ENCODE measurements at places on chromosomes 12 and 14. TPM values are rescaled to one million over a fixed set of nuclear protein-coding genes. Genes with fewer than 3 reads are reported as not detected.

AJUBA gene
- total RNA-seq = 27.5 TPM

TOMM20L gene
- not detected for total RNA-seq

DNA sequence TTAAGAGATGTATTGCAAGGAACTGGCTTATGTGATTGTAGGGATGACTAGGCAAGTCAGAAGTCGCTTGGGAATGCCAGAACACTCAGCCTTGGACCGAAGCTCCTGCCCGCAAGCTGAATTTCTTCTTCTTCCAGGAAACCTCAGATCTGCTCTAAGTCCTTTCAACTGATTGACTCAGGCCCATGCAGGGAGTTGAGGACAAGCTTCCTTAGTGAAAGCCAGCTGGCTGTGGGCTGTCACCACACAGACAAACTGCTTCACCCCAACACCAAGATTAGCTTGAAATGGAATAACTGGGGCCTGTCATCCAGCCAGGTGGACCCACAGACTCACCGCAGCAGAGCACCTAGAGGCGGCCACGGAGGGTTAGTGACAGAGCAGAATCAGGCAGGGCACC lies 24.7 kb downstream of the BDKRB2 start:
- no peak for DNase-seq

DNA sequence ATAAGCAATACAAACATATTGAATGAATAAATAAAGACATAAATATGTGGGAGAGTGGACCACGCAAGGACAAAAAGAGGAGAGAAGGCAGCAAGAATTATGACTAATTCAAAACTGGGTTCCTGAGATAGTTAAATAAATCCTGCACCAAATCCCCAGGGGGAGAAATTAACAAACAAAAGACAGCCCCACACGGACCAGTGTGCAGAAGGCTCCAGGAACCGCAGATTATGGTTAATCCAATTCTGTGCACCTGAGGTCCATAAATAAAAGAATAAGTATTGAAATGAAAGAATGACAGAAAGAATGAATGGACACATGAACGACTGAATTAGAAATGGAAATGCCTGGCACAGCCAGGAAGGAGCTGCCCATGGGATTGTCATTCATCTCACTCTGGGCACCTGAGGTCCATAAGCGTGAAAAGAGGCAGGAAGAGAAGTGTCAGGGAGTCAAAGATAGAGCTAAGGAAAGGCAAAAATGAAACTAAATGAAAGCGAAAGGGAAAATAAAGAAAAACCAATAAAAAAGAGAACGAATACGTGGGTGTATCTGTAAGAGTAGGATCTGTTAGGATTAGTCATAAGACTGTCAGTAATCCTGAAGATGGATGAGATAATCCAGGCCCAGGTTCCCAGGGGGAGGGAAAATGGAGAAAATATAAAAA lies 23.3 kb downstream of the MEG3 start:
- DNase-seq = no peak

DNA sequence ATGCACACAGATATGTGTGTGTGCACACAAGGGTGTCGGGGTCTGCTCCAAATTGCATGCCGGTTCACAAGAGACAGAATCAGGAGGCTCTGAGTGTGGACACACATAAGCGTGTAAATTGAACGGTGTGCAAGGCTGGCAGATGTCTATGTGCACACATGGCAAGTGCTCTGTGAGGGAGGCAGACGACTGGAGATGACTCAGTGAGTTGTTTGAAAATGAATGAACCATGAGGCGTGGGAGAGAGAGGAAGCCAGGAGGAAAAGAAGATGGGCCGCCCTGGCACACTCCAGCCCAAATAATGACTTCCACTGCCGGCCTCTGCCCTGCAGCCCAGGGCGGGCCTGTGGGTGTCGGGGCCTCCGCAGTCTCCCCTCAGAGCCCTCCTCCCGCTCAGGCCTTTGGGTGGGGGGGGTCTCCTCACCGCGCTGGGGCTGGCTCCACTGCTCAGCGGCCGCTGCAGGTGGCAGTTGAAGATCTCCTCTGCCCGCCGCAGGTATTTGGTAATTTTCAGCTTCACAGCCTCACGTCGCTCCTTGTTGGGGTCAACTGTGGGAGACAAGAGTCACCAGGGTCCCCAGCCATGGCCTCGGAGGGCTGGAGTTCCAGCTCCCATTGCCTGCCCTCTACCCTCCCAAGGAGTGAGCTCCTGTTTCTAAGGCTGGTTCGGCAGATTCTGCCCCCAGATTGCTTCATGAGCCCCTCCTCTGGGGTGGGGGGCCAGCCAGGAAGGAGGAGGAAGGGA lies 3.5 kb downstream of the RPS6KL1 start:
- no peak for DNase-seq

LRRC10 gene
- total RNA-seq = not detected

GRCh38 chr12:66047411-66048021 lies 83.0 kb downstream of the LLPH start:
- DNase-seq = no peak

KITLG gene
- total RNA-seq = 5.8 TPM

DNA sequence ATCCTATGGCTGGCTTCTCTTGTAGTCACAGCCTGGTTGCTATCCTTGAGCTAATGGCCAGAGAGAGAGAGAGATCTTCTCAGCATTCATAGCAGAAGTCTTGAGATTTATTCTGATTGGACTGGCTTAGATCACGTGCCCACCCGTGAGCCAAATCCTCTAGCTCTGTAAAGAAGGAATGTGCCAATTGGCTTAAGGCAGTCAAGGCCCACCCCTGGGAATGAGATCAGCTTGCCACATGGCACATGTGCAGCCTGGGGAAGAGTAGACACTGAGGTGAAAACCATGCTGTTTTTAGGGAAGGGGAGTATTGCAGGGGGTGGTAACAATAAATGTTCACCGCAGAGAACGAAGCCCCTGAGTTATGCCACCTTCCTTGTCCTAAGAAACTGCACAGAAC lies 36.3 kb downstream of the PLEKHG7 start:
- DNase-seq = no peak

NID2 gene
- 5.1 TPM for total RNA-seq

- no peak for DNase-seq
Measured at GRCh38 chr12:92155733-92156132, 10.1 kb upstream of the BTG1 start.

DNA sequence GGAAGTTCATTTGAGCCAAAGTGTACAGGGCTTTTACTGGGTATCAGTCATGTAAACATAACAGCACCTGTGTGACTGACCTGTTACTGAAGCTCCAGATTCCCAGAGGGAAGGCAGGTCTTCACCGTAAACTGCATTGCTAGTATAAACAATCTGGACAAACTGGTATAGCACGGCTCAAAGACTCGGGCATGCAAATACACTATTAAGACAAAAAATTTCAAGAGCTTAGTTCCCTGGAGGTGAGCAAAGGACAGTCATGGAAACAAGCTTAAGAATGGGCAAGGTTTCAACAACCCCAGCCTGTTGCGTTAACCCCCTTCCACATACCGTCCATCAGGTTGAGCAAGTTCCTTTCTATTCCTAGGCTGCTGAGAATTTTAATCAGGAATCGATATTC lies 9.4 kb downstream of the PARP11 start:
- DNase-seq = no peak

GRCh38 chr12:15757553-15758255 lies 31.5 kb downstream of the EPS8 start:
- no peak for DNase-seq

INHBC gene
- not detected for total RNA-seq

RPGRIP1 gene
- 0.11 TPM for total RNA-seq

MYO1A gene
- total RNA-seq = 0.24 TPM

DNA sequence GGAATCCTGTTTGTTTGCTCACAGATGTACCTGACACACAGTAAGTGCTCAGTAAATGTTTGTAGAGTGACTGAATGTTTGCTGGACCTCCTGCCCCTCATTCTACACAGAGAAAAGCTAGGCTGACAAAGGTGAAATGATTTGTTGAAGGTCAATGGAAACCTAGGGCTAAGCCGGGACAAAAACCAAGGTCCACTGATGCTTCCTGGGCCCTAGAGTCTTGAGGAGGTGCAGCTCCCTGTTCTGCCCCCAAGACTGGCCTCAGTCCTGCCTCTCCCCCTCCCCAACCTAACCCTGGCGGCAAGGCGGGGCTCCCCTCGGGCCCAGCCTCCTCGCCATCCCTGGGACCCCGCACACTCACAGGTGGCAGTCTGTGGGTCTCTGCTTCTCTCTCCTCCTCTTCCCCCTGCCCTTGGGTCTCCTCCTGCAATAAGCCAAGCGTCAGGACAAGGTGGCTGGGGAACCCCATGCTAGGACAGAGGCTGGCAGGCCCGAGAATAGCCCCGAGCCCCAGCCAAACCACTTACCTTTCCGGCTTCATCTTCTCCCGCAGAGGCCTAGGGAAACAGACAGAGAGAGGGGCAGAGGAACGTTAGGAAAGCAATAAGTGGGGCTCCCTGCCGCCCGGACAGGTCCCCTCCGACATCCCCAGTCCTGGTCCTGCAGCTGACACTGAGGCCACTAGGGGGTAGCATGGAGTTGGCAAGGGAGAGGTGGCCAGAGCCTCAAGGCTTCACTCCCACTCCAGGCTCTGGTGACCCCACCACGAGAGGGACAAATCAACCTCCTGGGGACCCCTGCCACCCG lies 9.3 kb downstream of the PGF start:
- peak; percentile 98 for DNase-seq

PHETA1 gene
- 10.1 TPM for total RNA-seq

AQP6 gene
- not detected for total RNA-seq

GRCh38 chr14:33432407-33433023 lies 493.8 kb downstream of the NPAS3 start:
- DNase-seq = no peak

GRCh38 chr14:105856676-105857219 lies 330.4 kb downstream of the TMEM121 start:
- no peak for DNase-seq

RPAP3 gene
- 28.9 TPM for total RNA-seq

GRCh38 chr14:95514131-95515079 lies 2.0 kb downstream of the SYNE3 start:
- peak; percentile 82 for DNase-seq

GRCh38 chr14:99924379-99924778 lies 131.2 kb downstream of the EML1 start:
- DNase-seq = no peak

DNA sequence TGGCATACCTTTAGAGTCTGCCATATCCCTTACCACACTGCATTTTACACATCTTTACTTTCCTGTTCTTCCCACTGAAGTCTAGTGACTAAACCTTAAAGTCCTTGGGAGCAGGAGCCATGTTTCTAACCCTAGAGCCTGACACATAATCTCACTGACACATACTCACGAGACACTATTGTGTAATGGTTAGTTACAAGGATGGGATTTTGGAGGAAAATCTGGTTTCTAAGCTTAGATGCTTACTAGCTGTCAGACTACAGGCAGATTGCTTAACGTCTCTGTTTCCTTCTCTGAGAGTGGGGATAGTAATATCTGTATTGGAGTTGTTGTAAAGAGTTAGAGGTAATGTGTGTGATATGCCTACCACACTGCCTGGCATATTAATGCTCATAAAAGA lies 6.2 kb upstream of the DYRK4 start:
- DNase-seq = no peak

GRCh38 chr14:89276424-89276975 lies 140.5 kb downstream of the FOXN3 start:
- DNase-seq = no peak

KRT85 gene
- not detected for total RNA-seq

P2RX2 gene
- 0.15 TPM for total RNA-seq

GPR162 gene
- 5.4 TPM for total RNA-seq

- no peak for DNase-seq
Measured at GRCh38 chr12:100833282-100833681, 38.7 kb downstream of the ANO4 start.

GRCh38 chr12:20646239-20646827 lies 48.8 kb upstream of the SLCO1C1 start:
- no peak for DNase-seq

PPP1R36 gene
- 0.28 TPM for total RNA-seq

- no peak for DNase-seq
Measured at GRCh38 chr12:95237315-95237714, 19.7 kb downstream of the VEZT start.

DNA sequence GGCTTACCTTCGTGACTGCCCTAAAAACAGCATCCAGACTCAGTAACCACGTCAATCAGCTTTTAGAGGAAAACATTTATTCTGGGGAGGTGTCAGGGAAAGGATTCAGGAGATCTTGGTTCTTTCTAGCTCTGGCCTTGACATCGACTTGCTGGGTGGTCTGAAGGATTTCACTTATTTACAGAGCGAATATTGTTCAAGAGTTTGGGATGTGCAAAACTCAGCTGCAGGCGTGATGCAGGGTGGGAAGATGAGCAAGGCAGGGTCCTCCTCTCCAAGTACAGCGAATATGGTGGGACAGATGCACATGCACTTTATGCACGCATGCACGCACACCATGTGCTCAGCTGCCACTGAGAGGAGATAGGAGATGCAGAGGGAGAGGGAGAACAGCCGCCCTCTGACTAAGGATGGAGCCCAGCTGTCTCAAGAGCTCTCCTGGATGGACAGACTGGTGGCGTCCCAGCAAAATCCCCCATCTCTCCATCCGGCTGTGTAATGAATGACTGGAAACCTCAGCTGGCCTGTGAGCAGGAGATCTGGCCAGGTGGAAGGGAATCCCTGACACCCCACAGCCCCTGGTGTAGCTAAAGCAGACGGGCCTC lies 24.4 kb upstream of the BDKRB1 start:
- no peak for DNase-seq

SDR9C7 gene
- total RNA-seq = 0.28 TPM

GRCh38 chr14:97866195-97866594 lies 1069.0 kb downstream of the VRK1 start:
- DNase-seq = no peak

DNA sequence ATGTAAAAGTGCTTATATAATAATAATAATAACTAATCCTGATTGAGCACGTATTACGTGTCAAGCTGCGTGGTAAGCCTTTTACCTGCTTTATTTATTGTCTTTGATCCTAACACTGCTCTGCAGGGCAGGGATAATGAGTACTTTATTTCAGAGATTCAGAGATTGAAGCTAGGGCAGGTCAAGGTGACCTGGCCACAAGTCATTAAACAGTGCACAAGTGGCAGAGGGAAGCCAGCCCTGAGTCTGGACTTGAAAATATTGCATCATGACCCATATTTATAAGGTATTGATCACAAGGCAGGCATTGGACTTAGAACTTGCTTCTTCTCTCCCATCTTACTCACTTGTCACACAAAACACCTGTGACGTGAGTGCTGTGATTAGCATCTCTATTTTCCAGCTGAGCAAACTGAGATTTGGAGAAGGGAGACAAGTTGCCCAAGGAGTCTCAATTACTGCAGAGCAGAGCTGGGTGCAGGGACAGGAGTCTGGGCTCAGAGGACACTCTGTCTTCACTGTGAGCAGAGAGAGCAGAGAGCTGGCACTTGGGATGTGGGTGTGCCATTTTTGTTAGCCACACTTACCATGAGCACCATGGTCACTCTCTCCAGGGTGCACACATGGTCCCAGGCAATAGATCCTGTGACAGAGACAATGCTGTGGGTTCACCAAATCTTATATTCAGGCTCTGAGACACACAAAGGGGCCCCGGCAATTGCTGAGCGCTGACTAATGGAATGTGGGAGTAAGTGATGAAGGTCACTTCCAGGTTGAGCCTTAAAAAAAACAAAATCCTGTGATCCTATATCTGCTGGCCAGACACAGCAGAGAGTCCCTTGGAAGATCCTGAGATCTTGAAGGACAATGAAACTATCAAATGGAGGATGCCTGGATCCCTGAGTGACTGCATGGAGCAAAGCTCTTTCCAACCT lies 113.2 kb upstream of the MED13L start:
- no peak for DNase-seq
